ENCODE measurements at places on chromosomes 6 and 20.

DNA sequence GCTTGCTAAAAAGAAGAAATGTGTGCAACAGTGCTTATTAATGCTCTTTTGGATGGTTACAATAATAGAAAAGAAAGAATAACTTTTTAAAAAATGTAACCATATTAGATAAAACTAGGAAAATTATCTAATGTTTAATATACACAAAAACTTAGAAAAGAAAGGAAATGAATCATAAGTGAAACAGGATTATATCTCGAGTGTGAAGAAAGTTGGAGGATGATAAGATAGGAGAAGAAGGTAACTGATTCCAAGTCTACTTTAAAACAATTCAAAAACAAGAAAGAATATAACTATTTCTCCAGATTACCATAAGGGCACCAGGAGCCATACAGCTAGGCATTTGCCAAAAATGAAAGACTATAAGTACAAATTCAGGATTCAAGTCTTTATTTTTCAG lies 73.0 kb downstream of the PHIP start:
- no peak for DNase-seq

- DNase-seq = no peak
Observed at GRCh38 chr20:1334761-1335160, 5.8 kb upstream of the SDCBP2 start.

GRCh38 chr6:83192456-83192855 lies 609 bp downstream of the PGM3 start:
- DNase-seq = no peak

DNA sequence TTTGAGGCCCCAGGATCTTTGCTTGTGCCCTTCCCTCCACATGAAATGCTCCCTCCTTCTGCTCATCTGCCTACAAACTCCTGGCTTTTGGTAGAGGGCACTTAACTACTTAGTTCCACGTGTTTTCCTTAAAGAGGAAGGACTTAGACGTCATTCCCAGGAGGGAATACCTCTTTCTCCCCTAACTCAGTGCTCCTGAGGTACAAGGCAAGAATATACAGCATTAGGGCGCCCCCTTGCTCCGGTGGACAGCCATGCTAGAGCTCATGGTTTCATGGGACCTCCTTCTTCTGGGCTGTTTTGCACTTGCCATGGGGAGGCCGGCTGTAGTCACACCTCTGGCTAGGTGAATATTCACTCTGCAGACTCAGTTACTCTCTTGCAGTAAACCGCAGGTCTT lies 93.8 kb upstream of the LY86 start:
- peak; percentile 22 for DNase-seq

DNA sequence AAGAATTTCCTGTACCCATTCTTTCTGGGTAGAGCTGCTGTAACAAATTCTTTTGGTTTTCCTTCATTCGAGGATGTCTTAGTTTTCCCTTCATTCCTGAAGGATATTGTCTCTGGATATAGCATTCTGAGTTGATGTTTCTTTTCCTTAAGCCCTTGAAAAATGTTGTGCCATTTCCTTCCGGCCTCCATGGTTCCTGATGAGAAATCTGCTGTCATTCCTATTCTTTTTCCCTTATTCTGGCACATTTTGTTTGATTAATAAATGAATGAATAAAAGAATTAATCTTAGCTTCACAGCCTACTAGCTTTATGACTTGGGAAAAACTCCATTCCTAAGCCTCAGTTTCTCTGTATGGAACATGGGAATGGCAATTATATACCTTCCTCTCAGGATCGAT lies 173.1 kb downstream of the EYA2 start:
- no peak for DNase-seq

- no peak for DNase-seq
Observed at GRCh38 chr6:29968130-29968529, 25.8 kb downstream of the HLA-A start.

DNA sequence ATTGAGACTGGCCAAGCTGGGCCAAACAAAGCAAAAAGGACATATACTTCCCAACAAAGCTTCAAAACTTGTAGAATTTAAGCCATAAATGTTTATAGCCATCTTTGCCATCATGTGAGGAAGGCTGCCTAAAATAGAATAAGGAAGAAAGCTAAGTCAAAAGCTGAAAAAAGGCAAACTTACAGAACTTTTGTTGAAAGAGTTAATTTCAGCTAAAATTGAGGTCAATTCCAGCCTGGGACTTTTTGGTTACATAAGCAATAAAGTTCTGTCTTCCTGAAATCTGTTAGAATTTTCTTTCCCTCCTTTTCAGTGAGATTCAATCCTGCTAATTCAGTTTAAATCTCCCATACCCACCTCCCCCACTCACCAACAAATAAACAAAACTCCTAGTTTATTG lies 227.9 kb upstream of the MARCKS start:
- DNase-seq = no peak

GRCh38 chr6:170281331-170282292 lies 9.3 kb downstream of the DLL1 start:
- DNase-seq = no peak

DNA sequence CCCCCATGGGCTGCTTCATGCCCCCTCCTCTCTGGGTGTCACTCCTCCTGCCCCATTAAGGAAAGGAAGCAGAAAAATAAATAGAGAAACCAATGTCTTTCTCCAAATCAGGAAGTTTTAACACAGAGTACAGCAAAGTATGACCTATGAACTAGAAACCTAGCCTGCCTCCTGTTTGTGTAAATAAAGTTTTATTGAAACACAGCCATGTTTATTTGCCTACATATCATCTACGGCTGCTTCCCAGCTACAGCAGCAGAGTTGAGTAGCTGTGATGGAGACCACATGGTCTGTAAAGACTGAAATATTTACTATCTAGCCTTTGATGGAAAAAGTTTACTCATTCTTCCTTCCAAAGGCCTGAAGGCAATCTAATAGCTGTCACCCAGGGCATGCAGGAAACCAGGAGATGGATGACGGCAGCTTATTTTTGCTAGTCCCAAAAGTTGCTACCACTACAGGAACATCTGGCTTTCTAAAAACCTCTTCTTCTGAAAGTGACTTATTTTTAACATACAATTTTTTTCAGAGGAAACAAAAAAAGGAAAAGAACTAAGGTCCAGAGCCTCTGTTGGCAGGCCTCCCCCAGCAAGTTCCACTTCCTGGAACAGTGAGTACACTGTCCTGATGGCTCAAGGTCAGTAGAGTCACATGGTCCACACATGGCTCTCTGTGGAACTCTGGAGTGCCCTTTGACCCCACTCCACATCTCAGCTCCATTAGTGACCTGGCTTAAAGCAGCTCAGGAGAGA lies 287.8 kb downstream of the PTPRT start:
- no peak for DNase-seq

DNA sequence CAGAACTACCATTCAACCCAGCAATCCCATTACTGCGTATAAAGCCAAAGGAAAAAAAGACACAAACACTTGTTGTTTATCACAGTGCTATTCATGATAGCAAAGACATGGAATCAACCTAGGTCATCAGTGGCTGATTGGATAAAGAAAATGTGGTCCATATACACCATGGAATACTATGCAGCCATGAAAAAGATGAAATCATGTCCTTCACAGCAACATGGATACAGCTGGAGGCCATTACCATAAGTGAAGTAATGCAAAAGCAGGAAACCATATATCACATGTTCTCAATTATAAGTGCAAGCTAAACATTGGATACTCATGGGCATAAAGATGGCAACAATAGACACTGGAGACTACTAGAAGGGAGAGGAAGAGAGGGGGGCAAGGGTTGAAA lies 299.6 kb downstream of the ADGRG6 start:
- no peak for DNase-seq

- DNase-seq = no peak
Observed at GRCh38 chr6:39223555-39223954, 5.7 kb downstream of the KCNK5 start.

DNA sequence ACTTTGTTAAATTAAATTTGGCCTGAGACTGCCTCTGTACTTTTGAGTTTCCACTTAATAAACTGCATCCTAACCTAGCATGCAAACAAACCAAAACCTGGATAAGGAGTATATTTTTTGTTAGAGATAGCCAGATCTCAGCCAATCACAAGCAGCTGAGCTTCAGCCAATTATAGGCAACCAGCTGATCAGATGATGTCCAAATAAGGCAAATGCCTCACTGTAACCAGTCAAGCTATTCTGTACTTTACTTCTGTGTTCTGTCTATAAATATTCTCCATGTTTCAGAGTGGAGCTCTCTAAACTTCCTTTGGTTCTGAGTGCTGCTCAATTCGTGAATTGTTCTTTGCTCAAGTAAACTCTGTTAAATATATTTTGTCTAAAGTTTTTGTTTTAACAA lies 194.6 kb upstream of the RGS17 start:
- no peak for DNase-seq

DNA sequence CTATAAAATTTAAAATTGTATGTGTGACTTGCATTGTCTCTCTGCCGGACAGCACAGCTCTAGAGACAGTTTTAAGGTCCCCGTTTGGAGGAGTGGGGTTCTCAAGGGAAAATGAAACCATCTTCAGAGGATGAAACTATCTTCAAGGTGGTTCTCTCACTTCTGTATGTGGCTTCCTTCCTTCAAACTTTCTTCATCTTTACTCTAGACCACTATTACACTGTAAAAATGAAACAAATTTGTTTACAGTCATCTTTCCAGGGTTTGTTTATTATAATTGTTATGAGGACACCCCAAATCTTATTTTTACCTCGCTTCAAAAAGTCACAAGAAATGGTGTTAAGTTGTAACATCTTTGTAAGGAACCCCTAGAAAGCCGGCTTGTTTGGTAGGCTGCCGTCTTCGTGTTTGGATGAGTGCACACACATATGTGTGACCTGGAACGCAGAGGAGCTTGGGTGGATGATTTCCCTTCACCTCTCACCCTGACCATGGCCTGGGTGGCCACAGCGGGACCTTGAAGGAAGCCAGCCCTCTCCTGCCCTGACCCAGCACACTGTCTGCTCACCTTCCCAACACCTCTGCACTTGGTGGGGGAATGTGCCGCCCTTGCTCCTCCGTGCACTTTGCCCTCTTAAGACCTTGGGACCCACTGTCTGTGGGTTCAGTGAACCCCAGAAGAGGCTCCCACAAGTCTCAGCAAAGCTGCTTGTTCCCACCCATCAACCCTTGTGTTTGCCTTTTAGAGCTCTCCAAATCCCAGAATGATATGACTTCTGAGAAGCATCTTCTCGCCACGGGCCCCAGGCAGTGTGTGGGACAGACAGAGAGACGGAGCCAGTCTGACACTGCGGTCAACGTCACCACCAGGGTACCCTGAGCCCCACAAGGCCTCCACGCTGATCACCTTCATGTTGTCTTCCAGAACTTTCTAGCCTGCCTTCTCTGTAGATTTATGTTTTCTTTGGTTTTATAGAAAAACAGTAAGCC lies 67.8 kb downstream of the SYTL3 start:
- DNase-seq = no peak

- no peak for DNase-seq
Observed at GRCh38 chr20:36298061-36298460, 8.1 kb upstream of the DLGAP4 start.

GRCh38 chr6:66964216-66964615 lies 1257.2 kb upstream of the EYS start:
- no peak for DNase-seq

DNA sequence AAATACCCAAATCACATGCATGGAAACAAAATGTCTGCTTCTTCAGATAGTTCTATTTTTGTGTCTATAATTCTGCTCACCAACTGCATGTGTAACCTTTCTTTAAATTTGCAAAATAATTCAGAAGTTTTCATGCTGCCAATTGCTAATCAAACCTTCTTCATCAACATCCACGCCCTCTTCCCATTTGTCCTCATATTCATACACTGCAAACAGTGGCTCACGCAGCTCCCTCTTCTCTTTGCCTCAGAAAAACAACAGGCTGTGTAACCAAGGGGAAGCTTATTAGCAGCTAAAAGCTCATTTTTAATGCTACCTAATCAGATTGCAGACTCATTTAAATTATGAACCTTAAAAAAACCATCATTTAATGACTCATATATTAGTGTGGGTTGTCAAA lies 555.0 kb upstream of the EPHA7 start:
- no peak for DNase-seq

DNA sequence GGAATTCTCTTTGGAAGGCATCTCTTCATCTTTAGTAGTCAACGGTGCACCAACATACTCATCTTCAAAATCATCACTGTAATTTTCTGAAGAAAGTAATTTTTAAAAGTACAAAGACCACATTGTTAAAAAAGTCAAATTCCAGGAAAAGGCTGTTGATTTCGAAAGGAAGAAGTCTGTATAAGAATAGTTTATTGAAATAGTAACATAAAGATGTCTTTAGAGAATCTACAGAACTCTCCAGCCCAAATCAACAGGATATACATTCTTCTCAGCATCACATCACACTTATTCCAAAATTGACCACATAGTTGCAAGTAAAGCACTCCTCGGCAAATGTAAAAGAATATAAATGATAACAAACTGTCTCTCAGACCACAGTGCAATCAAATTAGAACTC lies 23.4 kb downstream of the CEP162 start:
- no peak for DNase-seq

DNA sequence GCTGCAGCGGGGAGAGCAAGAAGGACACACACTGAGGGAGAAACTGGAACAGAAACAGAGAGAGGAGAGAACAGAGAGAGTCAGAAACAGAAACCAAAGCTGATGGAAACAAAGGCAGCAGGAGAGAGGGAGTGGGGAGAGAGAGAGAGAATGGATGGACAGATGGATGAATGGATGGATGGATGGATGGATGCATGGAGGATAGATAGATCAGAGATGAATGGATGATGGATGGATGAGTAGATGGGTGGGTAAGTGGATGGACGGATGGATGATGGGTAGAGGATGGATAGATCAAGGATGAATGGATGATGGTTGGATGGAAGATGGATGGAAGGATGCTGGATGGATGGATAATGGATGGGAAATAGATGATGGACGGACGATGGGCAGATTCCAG lies 35.0 kb upstream of the PHACTR3 start:
- no peak for DNase-seq

DNA sequence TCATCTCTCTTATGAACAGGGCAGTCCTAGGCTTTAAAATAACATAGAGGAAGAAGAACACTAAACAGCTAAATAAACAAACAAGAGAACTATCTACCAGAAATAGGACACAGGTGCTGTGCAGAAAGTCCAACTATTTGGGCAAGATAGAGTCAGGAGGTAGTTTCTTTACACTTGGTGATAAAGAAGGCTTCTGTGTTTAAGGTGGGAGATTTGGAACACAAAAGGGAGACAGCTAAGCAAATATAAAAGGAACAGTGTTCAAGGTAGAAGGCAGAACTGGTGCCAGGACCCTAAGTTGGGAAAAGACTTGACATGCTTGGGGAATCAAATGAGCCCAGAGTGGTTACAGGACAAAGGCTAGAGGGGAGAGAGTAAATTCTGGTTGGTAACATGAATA lies 110.5 kb downstream of the MANEA start:
- no peak for DNase-seq

- DNase-seq = no peak
Observed at GRCh38 chr20:25291432-25292133, 43.7 kb downstream of the PYGB start.

DNA sequence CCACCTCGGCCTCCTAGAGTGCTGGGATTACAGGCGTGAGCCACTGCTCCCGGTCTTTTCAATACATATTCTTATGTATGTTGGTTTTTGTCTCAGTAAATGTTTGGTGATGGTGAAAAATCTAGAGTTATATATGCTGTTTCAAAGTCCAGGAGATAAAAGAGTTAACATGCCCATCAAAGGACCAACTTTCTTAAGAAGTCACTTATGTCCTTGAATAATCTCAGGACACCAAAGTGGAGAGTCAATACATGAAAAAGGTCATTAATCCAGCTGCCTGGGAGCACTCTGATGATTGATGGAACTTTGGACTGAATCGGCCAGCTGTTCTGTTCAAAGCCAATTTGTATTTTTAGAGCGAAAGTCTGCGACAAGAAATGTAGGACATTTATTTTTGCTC lies 59.8 kb upstream of the HDAC2 start:
- no peak for DNase-seq

Measured in LNCaP clone FGC (cell line).